ENCODE measurements at places on chromosomes 2 and 18. TPM values are rescaled to one million over a fixed set of nuclear protein-coding genes. Genes with fewer than 3 reads are reported as not detected.

Gene XRCC5
- total RNA-seq = 152 TPM

Gene GALNT13
- 0.17 TPM for total RNA-seq

Gene AOX1
- 81.4 TPM for total RNA-seq

Gene TTLL4
- 5.9 TPM for total RNA-seq

Gene NEU4
- not detected for total RNA-seq
